ENCODE measurements at places on chromosomes 7 and 10. TPM values are rescaled to one million over a fixed set of nuclear protein-coding genes. Genes with fewer than 3 reads are reported as not detected.

GRCh38 chr10:124496150-124496549 lies 34.5 kb downstream of the LHPP start:
- no peak for DNase-seq

GRCh38 chr10:26799342-26799741 lies 61.4 kb downstream of the ABI1 start:
- no peak for DNase-seq

The ZP3 gene
- polyA plus RNA-seq, result 9.8 TPM

GRCh38 chr10:132570771-132571649 lies 33.4 kb downstream of the INPP5A start:
- DNase-seq, result peak; percentile 69

The SFRP5 gene
- 0.02 TPM for polyA plus RNA-seq

The UCMA gene
- not detected for polyA plus RNA-seq

DNA sequence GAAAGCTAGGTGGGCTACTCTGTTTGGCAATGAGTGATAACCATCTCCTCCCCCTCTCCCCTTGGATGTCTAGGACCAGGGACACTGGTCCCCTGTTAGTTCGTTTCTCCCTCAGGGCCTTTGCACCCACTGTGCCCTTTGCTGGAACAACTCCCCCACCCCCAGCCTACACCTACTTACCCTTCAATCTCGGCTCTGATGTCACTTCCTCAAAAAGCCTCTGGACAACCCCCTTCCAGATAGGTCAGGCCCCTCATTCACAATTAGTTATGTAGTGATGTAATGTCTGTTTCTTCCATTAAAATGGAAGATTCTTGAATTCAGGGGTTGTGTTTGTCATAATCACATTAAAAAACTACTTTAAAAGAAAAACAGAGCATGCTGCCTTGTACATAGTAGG lies 152.9 kb downstream of the SNX10 start:
- DNase-seq, result no peak

DNA sequence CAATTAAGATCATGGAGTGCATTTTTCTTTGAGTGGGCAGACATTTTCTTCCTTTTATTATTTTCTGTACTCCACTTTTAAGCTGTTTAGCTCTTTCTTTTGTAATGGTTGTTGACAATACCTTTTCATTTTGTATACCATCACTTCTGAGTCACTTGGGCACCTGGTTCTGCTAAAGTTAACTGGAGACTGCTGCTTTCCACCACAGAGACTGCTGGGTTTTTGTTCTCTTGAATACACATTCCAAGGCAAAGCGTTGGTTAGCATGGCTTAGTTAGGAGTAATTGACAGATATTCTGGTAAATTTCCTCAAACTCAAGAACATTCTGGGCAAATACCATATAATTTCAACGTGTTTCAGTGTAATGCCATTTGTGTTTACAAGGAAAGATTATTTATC lies 541.9 kb upstream of the CELF2 start:
- DNase-seq, result no peak

The WEE2 gene
- not detected for polyA plus RNA-seq

All from foreskin keratinocyte (primary cell).